ENCODE measurements at places on chromosomes 12 and 14.

GRCh38 chr14:66850258-66850888 lies 338.9 kb upstream of the GARIN2 start:
- no peak for DNase-seq

- DNase-seq, result no peak
Observed at GRCh38 chr12:80857311-80857710, 80.4 kb downstream of the LIN7A start.

DNA sequence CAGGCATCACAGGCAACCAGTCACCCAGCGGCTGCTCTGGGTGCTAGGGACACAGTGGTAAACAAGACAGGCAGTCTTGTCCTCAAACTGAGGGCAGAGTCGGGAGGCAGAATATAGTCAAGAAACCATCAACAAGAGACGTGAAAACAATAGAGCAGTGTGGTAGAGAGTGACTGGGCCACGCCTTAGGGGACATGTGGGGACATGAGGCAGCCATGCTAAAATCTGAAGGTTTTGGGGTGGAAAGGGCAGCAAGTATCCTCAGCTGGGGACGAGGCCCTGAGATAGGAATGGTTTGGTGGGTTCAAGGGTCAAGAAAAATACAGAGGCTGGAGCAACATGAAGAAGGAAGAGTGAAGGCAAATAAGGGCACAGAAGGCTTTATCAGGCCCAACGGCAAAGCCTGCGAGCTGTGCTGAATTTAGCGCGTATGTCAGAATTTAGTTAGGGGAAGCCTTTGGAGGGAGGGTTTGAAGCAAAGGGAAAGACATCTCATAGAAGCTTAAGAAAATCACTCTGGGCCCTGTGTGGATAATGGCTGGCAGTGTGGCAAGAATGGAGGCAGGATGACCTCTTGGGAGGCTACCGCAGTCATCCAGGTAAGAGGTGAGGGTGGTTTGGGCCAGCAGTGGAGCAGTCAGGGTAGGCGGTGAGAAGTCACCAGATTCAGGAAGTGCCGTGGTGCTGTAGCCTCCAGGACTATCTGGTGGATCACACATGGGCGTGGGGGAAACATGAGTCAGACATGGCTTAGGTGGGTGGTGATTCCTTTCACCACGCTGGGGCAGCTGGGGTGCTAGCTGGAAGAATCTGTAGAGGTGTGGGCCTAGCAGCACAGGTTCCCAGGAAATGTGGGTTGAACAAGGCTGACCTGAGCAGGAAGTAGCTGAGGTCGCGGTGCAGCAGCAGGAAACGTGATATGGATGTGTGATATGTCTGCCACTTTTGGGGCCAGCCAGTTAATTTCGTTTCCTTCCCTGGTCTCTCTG lies 3.0 kb downstream of the EVL start:
- DNase-seq, result no peak

DNA sequence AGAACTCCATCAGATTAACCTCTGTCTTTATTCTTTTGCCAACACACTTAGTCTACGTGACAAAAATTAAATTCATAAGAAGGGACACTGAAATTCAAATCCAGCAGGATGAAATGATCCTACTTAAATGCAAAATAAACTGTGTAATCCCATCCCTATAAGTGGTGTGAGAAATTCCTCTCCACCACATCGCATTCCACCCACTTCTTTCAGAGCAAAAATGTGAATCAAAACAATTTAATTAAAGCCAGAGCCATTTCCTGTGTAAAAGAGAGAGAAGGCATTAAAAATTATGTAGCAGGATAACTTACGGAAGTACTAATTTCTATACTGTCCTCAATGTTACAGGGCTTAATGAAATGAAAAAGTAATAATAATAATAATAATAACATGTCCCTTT lies 844.3 kb downstream of the GALC start:
- DNase-seq, result no peak

DNA sequence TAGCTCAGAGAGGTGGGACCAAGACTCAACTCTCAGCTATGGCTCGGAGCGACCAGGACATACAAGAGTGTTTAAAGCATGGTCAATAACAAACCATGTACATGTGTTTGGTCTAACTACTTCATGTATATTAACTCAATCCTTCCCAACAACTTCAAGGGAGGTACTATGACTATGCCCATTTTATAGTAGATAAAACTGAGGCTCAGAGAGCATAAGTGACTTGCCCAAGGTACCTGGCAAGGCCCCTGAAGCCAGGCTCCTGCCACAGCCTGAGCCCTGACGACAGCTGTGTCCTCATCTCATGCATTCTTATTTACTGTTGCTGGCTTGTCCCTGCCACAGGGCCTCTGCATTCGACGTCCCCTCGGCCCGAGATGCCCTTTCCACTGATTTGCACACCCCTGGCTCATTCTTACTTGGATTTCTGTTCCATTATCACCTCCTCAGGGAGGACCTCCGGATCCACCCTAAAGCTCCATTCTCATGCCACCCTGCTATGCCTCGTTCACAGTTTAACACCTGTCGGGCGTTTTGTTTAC lies 2.6 kb downstream of the TESC start:
- no peak for DNase-seq

GRCh38 chr14:21070610-21071224 lies 613 bp downstream of the ARHGEF40 start:
- DNase-seq, result no peak

GRCh38 chr14:23573384-23574015 lies 5.1 kb downstream of the JPH4 start:
- DNase-seq, result no peak

GRCh38 chr14:54781961-54782750 lies 120.5 kb downstream of the GCH1 start:
- no peak for DNase-seq

DNA sequence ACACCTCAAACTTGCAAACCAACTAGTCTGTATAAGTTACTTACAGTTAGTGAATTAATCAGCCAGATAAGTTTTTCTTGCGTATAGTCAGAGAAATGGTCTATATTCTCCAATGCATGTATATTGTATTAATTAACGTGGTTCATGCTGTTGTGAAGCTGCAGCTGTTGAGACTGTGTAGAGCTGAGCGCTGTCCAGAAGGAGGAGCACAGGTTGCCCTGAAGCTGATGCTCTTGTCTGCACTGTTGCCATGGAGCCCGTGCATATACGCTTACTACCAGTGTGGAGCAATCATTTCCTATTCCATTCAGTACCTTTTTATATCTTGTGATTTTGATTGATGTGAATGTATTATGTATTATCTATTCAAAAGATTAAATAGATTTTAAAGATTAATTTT lies 74.3 kb upstream of the ARID2 start:
- no peak for DNase-seq

- DNase-seq, result no peak
Observed at GRCh38 chr14:28467611-28468010, 299.0 kb upstream of the FOXG1 start.

GRCh38 chr14:39548358-39548757 lies 116.1 kb upstream of the FBXO33 start:
- DNase-seq, result no peak

DNA sequence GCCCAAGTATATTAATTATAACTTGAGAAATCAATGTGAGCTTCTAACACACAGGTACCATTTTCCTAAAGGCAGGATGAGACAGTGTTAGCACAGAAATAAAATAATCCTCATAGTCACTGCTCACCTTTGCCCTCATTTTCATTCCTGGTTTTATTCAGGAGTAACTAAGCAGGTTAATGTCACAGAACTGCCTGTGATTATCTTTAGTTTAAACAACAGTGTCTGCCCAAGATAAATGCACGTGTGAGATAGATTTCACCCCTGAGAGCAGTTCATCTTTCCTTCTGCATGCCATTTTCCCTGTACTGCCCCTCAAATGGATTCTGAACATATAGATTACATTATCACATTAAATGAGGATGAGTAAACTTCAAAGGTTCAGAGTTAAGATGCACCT lies 250.7 kb downstream of the RMST start:
- DNase-seq, result no peak

GRCh38 chr14:71206766-71207371 lies 299.6 kb downstream of the PCNX1 start:
- no peak for DNase-seq

GRCh38 chr14:50668826-50669143 lies 679 bp upstream of the SAV1 start:
- DNase-seq, result no peak

- DNase-seq, result no peak
Observed at GRCh38 chr14:92986254-92987147, 63.6 kb downstream of the CHGA start.

DNA sequence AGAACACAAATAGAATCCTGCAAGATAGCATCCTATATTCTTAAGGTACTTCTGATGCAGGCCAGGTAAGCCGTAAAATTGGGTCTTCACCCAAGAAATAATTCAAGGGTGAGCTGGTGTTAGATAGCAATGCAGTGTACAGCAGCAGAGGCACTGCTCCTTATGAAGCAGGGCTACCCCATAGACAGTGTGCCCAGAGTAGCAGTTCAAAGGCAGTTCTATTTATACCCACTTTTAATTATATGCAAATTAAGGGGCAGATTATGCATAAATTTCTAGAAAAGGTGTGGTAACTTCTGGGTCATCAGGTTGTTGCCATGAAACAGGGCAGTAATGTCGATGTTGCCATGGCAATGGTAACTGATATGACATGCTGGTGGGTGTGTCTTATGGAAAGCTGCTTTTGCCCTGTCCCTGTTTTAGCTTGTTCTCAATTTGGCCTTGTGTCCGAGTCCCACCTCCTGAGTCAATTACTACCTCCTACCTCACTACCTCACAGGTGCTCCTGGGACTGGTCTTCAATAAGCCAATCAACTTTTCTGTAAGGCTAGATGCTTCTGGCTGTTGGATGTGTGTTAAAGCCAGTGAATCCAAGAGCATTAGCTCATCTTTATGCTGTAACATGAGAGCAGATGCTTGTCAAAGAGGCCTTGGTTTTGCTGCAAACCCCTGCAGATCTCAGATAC lies 61.0 kb downstream of the PPM1A start:
- DNase-seq, result peak; percentile 17

GRCh38 chr14:62076825-62077605 lies 314.8 kb downstream of the SNAPC1 start:
- DNase-seq, result no peak

Data from NCI-H1436 treated with DMSO at 0.1 percent for 48 hours (cell line).